ENCODE measurements at places on chromosomes 5 and 9.

GRCh38 chr9:31582071-31582470 is 802.4 kb upstream of the ACO1 start:
- DNase-seq, result no peak

DNA sequence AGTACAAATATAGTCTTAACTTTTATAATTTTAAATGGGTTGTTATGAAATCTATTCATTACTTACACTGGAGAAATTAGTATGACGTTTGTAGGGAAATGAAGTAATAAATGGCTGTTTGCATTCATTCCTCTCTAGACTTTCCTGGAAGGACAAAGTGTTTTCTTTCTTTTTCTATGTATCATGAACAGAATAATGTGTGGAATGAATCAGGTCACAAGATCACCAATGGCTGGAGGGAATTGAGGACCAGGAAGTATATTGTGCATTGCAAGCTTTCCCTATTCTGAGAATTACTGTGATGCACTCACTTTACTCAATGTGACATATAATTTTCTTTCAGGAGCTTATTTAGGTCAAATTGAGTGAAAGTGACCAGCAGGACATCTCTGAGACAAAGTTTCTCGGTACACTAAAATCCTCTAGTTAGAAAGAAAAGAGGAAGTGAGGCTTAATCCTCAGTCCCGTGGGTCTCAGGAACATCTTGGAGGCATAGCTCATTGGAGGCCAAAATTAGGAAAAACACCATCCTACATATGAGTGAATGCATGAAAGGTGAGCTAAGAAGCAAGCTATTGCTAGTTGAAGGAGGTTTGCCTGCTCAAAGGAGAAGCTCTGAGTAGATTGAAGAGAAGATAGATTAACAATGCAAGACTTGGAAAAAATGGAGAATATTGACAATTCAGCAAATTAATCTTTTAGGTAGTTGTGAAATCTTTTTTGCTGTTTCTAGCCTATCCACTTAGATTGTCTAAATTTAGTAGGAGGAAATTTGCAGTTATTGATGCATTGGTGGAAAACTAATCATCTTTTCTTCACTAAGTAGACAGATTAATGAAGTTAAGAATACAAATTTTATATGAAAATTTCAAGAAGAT is 28.0 kb downstream of the ERAP2 start:
- no peak for DNase-seq

DNA sequence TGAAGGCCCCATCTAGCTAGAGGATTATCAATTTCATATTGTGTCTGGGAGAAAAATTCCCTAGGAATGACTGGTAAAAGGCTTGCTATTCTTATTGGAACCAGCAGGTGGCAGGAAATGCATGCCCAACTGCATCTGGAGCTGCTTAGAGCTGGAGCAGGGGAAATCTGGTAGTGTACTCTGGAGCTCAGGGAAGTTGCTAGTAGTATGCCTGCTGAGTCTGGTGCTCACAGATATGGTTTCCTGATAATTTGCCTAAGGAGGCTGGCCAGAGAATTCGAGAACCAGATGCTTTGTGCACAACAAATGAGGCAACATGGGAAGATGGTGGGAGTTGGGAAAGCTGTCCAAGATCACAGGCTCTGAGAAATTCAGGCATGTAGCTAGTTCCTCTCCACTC is 53.7 kb downstream of the G3BP1 start:
- no peak for DNase-seq

DNA sequence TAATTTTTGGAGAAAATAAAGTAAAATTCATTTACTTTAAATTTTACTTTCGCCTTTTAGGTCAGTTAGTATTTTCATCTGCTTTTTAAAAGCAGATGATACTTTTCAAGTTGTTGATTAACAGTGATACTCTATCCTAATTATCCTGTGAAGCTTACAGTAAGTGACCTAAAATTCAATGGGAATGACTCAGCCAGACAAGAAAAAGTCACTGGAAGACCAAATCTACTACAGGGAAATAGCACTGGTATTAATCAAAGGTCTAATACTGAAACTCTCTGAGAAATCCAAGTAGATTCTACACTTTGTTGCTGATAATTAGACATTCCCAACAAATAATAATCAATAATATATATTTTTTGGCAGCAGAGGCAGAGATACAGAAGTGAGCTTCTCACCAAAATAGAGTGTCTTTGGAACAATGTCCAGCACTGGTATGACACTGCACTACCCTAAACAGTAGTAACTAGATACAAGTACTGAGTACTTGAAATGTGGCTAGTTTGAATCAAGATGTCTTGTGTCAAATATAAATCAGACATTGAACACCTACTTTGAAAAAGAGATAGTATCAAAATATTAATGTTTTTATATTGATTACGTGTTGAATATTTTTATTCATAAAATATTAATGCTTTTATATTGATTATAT is 22.8 kb upstream of the ELL2 start:
- no peak for DNase-seq

- no peak for DNase-seq
Measured at GRCh38 chr5:40841068-40841805, at the start of gene CARD6. Gene CARD6, plus strand, starts transcription at chr5:40841367. Its CDS starts 16 bp downstream, at chr5:40841383.

- DNase-seq, result no peak
Measured at GRCh38 chr5:71938895-71939294, 168.4 kb upstream of the MAP1B start.
